ENCODE measurements at places on chromosomes 13 and 19.

DNA sequence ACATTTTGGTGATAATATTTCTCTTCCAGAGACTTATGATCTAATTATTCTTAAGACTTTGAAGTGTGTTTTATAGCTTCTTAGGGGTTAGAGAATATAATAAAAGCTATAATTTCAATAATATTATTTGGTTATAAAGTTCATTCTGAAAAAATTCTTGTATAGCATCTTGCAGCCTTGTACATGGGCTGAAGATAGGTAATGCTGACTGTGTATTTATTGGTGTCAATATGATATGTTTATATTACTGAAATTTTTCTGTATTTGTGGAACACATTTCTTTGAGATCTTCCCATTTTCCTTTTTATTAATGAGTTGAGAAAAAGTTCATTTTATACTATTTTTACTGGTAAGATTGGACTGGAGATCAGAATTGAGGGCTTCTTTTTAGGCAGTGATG lies 87.8 kb downstream of the TDRD3 start:
- no peak for DNase-seq

DNA sequence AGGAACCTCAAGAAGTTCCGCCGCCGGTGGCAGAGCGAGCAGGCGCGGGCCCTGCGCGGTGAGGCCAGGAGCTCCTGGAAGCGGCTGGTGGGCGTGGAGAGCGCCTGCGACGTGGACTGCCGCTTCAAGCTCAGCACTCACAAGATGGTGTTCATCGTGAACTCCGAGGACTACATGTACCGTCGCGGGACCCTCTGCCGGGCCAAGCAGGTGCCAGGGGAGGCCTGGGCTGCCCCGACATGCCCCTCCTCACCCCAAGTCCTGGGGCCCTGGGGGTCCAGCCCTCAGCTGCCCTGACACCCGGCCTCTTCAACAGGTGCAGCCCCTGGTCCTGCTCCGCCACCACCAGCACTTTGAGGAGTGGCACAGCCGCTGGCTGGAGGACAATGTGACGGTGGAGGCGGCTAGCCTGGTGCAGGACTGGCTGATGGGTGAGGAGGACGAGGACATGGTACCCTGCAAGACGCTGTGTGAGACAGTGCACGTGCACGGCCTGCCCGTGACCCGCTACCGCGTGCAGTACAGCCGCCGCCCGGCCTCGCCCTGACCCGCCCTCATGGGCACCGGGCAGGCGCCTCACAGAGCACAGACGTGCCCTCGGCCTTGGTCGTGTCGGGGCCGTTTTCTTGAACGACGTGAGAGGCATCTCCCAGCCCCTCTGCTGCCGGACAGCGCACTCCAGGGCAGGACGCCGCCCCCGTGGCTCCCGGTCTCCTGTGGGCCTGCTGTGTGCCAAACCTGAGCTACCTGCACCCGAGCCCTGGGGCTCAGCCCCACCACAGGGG lies 10.4 kb upstream of the F2RL3 start:
- DNase-seq, result no peak

GRCh38 chr19:17946965-17947784 lies 14.4 kb downstream of the CCDC124 start:
- no peak for DNase-seq

GRCh38 chr13:105519771-105520170 lies 1015.7 kb downstream of the EFNB2 start:
- DNase-seq, result no peak

- DNase-seq, result no peak
Measured at GRCh38 chr13:78779608-78780007, 120.7 kb upstream of the OBI1 start.

GRCh38 chr13:22964245-22964966 lies 216.4 kb upstream of the SGCG start:
- DNase-seq, result no peak

- no peak for DNase-seq
Measured at GRCh38 chr13:27168906-27169657, 2.5 kb downstream of the USP12 start.

DNA sequence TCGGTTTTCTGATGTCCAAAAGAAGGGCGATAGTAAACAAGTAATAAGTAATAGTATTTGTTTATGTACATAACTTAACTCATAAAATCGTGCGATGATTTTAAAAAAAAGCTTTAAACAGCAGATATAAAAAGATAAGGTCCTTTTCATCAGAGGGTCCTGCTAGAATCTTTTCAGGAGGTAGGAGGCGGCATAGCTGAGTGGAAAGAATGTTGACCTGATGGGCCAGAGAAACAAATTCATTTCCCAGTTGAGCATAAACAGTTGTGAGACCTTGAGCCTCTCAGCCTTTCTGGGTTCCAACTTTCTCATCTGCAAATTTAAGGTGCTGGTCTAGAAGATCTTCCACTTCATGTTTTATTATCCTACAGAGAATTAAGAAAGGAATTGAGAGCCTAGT lies 173.5 kb downstream of the LACC1 start:
- no peak for DNase-seq

DNA sequence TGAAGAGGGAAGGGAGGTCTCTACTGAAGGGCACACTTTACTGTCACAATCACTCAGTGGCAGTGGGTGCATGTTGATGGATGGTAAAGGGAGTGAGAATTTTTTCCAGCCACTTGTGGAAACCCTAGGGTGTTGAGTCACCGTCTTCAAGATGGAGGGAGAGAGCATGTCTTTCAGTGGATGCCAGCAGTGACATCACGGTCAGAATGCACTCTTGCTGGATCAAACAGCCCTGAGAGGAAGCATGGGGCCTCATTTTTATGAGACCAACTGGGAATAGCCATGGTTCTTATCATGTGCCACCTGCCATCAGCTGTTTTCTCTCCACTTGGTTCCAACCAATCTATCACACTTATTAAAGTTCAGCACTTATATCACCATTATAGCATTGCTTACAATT lies 182.5 kb downstream of the KCNRG start:
- DNase-seq, result no peak

GRCh38 chr13:73603646-73604045 lies 530.6 kb downstream of the KLF12 start:
- DNase-seq, result no peak

- no peak for DNase-seq
Measured at GRCh38 chr13:20342311-20342710, 110.2 kb upstream of the GJB6 start.

GRCh38 chr19:41993612-41994483 lies at the start of gene ATP1A3:
Gene ATP1A3 (minus strand): TSS chr19:41994230. CDS start chr19:41994076, 154 bp downstream.
- DNase-seq, result peak; percentile 59

DNA sequence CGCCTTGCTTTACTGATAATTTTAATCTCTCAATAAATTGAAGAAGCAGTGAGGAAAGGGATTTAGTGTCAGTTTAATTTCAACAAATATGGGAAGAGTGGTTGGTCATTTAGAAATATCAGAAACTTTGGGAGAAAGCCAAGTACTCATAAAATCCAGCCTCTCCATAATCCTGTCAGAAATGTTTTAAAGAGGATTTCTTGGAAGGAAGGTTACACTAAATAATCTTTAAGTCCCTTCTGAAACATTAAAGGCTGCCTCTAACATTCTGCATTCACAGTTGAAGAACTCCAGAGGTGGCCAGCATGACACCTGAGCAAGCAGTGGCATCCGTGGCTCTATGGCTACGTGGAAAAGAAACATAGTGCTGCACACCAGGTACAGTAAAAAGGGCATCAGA lies 378.5 kb downstream of the ENOX1 start:
- DNase-seq, result no peak

GRCh38 chr13:21297447-21297846 lies 121.0 kb downstream of the MRPL57 start:
- no peak for DNase-seq

- no peak for DNase-seq
Measured at GRCh38 chr13:112320303-112320702, 55.9 kb upstream of the SPACA7 start.

- no peak for DNase-seq
Measured at GRCh38 chr13:47069133-47069532, 172.3 kb upstream of the HTR2A start.

DNA sequence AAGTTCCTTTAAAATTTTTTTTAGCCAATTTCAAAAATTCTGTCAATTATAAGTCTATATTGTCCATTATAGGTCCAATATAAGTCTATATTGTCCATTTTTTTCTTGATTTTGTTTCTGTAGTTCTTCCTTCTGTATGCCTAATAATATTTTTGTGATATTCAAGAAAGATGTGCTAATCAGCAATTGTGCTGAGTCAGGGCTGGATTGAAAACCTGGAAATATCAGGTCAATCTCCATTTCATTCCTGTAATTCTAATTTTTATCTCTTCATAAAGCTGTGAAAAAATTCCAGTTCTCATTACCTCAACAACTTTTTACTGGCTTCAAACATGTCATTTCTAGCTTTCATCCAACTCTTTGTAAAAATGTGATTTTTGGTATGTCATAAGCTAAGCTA lies 353.7 kb downstream of the SLITRK6 start:
- DNase-seq, result no peak

- no peak for DNase-seq
Measured at GRCh38 chr13:22018076-22018835, 347.4 kb downstream of the FGF9 start.

GRCh38 chr13:27601208-27601607 lies 19.1 kb downstream of the LNX2 start:
- no peak for DNase-seq

DNA sequence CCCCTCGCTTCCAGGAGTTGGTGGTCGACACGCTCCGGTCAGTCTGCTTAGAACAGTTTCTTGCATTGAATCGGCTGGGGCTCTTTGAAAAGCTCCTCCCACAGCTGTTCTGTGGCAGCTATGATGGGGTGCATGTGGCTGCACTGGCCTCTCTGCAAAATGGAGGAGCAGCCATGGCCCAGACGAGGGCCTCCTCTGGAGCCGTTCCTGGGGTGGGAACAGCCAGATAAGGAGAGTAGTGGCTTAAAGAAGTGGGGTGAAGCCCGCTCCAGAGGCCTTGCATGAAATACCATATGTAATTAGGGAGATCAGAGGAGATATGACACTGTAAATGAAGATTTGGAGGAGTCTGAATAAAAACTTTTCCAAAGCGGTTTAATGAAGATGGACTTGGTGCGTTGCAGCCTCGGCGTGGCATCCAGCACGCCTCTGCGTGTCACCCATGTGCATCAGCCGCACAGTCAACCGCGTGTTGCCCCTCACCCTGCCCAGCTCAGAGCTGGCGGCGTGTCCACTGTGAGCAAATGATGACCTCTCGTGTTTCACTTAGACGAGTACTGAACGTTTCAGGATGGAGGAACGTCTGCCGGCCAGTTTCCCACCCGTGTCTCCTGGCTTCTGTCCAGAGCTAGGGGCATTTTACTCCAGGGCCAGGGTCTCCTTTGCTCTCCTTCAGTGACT lies 199.2 kb downstream of the TEX29 start:
- DNase-seq, result no peak

GRCh38 chr19:51777570-51778462 lies 16.8 kb downstream of the FPR2 start:
- DNase-seq, result peak; percentile 24

DNA sequence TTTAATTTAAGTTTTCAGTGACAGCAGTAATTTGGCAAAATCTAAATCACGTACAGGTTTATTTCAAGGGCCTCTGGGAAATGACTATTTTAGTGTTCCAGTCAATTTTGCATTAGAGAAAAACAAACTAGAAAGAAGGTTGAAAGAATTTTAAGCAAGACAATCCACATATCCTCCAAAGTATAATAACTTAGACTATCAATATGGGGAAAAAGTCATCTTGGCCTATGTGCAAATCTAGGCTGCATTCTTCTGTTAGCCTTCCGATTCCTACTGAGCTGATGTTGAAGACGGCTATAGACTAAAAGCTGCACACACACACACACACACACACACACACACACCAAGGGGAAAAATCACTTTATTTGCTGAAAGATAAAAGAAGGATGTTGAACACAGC lies 81.3 kb downstream of the SLITRK6 start:
- DNase-seq, result no peak

DNA sequence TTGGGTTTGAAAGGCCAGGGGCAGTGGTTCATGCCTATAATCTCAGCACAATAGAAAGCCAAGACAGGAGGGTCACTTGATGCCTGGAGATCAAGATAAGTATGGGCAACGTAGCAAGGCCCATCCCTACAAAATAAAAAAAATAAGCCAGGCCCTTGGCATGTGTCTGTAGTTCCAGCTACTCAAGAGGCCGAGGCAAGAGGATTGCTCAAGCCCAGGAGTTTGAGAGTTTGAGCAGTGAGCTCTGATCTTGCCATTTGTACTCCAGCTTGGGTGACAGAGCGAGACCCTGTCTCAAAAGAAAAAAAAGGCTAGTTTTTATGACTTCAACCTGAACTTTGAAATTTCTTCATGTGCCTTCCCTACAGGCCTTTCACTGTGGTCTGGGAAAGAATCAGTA lies 5.2 kb upstream of the ZNF480 start:
- DNase-seq, result no peak

- DNase-seq, result no peak
Measured at GRCh38 chr13:95523598-95523997, 28.9 kb upstream of the CLDN10 start.

- no peak for DNase-seq
Measured at GRCh38 chr13:50611117-50611781, 232.2 kb downstream of the DLEU7 start.

DNA sequence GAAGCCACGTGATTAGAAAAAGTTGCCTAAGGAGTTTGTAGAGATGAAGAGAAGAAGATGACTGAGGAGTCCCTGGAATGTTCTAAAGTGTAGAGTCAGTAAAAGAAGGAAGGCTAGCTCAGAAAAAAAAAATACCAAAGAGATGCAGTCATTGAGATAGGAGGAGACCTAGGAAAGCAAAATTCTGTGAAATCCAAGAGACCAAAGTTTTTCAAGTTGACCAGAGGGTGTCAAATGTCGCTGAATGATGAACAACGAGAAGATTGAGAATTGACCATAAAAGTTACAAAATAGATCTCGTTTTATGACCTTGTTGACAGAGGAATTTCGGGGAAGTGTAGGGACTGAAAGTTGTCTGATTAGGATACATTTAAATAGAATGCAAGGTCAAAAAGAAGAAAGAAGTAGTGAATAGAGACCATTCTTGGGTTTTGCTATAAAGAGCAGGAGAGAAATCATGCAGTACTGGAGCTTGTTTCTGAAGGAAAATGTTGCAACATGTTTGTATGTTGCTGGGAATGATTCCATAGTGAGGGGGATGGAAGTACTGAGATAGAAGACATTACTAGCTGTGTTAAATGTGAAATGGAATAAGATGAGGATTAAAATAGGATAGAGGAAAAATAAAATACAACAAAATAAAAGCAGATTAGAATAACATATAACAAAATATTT lies 30.2 kb upstream of the HTR2A start:
- no peak for DNase-seq

- no peak for DNase-seq
Measured at GRCh38 chr19:1451916-1452801, 2.2 kb downstream of the APC2 start.
